ENCODE measurements at places on chromosomes 12 and 14.
A peak's percentile ranks its signal among the peaks of the same experiment; 100 is the strongest.

GRCh38 chr14:93011141-93011529 lies 88.2 kb downstream of the CHGA start:
- DNase-seq, result no peak

GRCh38 chr12:111964935-111965334 lies 48.0 kb downstream of the TMEM116 start:
- DNase-seq, result no peak

GRCh38 chr12:45186762-45187161 lies 29.1 kb upstream of the ANO6 start:
- DNase-seq, result no peak

DNA sequence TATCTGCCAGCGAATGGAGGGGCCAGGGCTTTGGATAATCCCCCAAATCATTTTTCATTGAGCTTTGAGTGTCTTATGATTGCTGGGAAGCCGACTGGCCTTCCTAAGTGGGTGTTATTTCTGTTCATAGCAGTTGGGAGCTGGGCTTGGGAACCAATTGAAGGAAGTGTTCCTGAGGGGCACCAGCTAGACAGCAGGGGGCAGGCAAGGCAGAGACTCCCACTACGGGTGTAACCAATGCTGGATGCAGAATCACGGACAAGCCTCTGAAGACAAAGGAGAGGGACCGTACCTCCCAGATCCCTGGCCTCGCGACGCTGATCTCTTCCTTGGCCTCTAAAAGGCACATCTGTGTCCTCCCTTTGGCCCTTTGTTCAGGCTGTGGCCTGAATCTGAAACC lies 149.0 kb upstream of the PRMT8 start:
- no peak for DNase-seq

GRCh38 chr14:95523815-95524448 lies 7.5 kb upstream of the SYNE3 start:
- peak; percentile 85 for DNase-seq

DNA sequence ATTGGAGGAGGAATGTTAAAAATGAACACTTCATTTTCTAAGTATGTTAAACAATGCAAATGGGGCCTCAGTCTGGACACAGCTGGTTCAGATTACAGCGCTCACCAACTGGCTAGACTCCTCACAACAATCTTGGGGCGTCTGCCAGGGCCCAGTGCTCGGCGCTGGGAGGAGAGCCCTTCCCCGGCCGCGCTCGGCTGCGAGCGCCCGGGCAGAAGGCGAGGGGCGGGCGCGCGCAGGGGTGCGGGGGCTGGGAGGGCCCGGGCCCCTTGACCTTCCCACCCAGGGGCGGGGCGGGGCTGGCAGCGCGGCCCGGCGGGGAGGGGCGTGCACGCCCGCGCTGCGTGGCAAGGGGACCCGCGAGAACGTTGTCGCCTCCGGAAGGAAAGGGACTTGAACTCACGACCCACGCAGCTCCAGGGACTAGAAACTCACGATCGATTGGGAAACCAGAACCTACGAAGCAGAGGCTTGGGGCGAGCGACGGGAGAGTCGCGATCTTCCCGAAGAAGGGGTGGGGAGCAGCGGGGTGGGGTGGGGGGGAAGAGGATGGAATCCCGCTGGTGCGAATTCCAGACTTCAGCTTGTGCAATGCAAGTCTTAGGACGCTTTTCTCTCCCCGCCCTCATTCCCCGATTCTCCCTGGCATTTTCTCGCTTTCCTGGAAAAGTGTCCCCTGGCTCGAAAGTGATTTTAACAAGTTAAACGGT lies at the start of gene FBLN5:
TSS of gene FBLN5 (minus strand) at position 220 of the 710 bp plus-strand sequence. CDS start 465 bp downstream, outside the sequence.
- peak; percentile 9 for DNase-seq

DNA sequence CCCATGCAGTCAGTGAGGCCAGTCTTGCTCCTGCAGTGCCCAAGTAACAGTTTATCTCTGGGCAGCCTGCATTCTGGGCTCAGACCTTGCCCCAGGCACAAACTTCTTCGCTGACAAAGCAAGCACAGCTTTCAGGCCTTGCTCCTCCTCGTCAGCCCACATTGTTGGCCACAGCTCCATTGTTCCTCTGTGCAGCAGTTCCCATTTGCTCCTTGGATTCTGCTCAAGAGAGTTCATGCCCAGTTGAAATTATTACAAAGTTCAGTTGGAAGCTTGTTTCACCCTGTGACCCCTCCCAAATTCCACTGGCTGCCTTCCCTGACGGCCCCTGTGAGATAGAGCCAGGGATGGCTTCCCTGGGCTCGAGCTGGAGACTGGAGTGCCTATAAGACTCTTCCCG lies 163.4 kb upstream of the DDHD1 start:
- DNase-seq, result no peak

DNA sequence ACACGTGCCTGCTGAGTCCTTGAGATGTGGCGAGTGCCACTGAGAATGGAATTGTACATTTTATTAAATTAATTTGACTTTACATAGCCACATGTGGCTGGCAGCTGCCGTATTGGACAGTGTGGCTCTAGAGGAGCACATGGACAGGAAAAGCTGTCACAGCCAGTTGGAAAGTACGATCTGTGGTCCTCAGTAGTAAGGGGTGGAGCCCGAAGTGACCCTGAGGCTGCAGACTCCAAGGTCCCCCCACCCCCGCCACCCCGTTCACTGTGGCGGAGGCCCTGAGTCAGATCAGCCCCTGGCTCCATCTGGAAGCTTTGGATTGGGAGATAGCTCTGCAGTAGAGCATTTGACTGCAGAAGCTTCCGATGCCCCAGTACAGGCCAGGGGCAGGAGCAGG lies 25.8 kb upstream of the BEGAIN start:
- no peak for DNase-seq

DNA sequence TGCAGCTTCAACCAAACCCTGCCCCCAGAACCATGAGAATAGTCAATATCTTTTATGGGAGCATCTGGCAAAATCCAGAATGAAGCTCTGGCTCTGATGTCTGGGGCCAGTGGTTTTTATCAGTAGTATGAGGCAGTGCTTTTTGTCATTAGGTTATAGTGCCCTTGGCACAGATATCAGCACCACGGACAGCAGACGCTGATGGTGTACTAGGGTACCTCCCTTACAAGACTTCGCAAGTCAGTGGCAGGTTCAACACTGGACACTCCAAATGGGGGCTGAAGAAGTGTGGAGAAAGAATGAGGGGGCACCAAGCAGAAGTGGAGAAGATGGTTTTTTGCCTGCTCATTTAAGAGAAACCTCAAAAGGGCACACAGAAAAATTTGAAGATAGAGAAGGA lies 68.2 kb upstream of the E2F7 start:
- DNase-seq, result peak; percentile 44

- no peak for DNase-seq
Observed at GRCh38 chr12:58819985-58820384, 100.3 kb downstream of the LRIG3 start.

DNA sequence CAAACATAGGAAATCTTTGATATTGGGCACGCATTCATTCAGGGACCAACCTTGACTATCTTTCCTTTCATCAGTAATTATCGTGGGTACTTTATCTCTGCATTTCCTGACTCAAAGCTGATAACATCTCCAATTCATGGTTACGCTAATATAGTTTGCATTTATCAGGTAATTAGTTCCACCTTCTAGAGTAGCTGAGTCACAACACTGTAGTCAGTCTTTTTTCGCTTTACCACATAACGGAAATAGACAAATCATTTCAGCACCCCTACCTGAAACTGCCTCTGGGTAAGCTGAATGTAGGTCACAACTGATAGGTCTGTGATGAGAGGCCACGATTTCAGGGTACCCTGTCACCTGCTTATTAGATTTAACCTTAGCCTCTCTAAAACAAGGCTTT lies 36.7 kb upstream of the IL22 start:
- no peak for DNase-seq

- DNase-seq, result no peak
Observed at GRCh38 chr12:11891754-11892386, 178.9 kb upstream of the BCL2L14 start.

DNA sequence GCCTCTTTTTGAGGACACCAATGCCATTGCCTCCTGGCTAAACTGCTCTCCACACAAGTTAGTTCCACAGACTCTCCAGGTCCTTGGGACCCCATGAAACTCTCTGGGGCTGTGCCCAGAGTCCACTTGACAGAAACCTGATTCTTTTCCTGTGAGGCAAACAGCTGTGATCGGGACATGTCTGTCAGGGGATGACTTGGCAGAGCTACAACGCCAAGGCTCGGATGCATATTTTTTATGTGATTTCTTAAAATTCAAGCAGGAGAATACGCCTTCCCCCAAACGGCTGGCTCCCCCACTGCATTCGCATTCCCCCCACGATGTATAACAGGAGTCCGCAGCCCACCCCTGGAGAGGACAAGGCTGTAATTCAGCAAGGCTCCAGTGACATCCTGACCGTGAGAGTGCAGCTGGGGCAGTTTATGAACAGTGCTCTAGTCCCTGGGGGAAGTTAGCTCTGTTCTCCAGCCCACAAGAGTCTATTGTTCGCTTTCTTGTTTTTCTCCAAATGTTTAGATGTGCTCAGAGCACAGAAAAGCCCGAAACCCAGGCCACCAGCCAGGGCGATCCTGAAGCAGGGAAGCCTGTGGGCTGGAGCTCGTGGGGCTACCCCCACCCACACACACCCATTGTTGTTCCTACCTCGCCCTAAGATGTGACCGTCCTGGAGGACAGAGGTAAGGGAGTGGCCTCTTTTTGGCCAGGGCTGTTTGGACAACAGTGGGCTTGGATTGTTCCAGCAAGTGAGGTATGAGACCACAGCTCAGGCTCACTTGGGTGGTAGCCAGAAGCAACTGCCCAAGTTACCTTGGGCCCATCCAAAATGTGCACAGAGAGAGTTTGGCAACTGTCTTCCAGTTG lies 159.5 kb downstream of the ZFP36L1 start:
- no peak for DNase-seq

GRCh38 chr14:54487771-54488170 lies 1.0 kb downstream of the GMFB start:
- DNase-seq, result no peak

DNA sequence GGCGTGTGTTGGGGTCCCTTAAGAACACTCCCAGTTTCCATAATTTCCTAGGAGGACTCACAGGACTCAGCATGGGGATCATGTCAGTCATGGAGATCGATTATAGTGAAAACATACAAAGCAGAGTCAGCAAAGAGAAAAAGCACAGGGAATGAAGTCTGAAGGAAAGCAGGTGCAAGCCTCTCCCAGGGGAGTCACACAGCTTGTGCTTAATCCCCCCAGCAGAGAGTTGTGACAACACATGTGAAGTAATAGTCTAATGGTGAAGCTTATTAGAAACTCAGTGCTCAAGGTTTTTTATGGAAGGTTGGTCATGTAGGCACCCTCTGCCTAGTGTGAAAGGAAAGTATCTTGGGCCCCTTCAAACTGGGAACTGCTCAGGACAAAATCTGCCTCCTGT lies 149.0 kb upstream of the SEL1L start:
- no peak for DNase-seq

GRCh38 chr12:95230313-95230712 lies 12.7 kb downstream of the VEZT start:
- DNase-seq, result no peak

DNA sequence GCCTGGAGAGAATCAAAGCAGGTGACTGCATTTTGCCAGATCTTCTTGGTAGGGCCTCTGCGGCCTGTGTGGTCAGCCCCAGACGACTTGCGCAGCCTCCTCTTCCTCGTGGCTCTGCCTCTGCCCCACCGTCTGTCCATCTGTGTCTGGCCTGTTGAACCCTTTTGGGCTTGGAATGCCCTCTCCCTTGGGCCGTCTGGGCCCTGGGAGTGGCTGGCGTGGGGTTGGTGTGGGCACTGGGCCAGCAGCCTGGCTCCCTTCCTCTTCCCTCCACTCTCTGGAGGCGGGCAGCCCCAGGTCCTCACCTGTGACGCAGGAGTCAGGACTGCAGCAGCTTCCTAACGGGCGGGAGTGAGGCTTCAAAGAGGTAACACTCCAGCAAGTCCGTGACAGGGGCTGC lies 9.7 kb upstream of the CCDC197 start:
- no peak for DNase-seq

DNA sequence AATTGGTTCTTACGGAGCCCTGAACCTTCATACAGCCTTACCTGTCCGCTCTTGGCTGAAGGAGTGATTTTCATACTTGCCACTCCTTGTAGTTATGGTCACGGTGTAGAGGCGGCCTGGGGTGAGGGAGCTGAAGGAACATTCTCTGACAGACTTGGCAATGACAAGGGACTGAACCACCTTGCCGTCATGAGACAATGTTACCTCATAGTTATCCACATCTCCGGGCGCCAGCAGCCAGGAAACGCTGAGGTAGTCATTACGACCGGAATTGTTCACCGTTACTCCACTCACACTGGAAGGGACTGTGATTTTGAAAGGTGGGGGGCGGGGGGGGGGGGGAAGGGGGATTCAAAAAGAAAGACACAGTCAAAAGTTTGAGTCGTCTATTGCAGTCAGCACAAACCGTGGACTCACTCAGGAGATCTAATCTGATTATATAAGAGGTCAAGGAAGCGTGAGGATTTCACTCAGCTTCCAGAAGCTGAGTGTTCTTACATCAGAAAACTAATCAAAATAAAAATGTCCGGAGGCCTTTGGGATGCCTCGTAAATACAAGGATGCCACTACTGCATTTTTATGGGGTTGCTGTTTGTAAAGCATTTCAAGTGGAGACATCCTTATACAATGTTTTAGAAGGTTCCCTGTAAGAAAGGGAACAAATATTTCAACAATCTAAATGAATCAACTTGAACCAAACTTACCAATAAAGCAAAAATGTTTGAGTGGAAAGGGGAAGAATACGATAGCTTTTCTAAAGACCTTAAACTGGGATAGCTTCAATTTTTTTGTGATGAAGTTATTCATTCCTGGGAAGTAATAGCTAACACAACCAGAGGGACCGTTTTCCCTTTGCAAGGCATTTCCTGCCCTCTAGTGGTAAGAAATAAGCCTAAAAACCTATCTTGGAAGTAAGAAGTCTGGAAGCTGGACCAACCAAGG lies 60.6 kb downstream of the PTPRB start:
- DNase-seq, result peak; percentile 81
